ENCODE measurements at places on chromosomes 7 and 10.

GRCh38 chr7:80640846-80641245 is 2.4 kb downstream of the CD36 start:
- DNase-seq: no peak

DNA sequence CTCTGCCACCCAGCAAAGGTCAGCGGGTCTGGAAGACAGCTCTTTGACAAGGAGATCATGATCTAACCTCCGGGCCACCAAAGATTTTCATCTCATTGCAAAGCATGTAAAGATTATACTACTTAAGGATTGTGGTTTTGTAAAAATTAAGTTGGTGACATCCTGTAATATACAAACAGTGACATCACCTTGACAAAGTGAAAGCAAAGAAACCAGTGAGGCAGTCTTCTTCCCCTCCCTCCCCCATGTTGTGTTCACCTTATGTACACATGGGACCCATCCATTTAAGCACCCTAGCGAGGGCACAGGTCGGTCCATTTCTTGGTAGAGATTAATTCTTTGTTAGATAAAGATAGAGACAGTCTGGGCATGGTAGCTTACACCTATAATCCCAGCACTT is 3.9 kb downstream of the MDH2 start:
- DNase-seq: no peak

- DNase-seq: no peak
Observed at GRCh38 chr10:48604039-48604990, 558 bp downstream of the ARHGAP22 start.

DNA sequence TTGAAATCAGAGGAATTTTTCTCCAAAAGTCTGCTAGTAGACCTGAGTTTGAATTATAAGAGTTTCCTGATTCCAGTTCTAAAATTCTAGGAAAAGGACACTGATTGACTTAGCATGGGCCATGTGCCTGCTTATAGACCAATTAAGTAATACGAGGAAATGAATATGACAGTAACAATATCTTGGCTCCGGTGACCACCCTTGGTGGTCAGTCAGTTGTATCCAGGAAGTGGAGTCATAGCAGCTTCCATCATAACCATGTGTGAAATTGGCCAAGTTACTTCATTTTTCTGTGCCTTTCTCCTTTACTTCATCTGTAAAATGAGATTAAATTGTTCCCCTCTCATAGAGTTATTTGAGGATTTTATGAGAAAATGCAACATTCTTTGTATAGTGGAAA is 66.9 kb downstream of the MTPAP start:
- DNase-seq: peak; percentile 40

- DNase-seq: no peak
Observed at GRCh38 chr10:58570307-58570723, 57.6 kb downstream of the BICC1 start.

DNA sequence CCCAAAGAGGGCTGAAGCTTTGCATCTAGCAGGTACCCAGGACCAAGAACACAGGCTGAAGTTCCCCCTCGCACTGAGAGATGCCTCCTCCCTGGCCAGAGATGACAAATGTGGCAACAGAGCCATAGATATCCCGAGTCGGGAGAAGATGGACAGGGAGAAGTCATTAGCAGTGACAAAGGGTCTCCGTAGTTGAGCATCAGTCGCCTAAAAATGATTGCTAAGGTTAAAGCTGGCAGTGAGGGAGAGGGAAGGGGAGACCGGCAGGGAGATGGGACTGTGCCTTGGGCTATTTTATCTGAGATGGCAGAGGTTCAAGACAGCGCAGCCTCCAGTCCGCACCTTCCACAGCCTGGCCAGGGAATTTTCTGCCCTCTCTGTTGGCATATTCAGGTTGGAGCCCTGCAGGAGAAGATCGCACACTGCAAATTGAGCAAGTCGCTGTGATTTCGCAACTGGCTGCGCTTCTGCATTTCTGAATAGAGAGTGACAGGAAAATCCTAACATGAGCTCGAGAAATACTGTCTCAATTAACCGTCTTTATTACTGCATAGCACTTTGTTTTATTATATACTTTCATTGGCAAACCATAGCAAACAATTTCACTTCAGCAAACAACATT is 238.9 kb upstream of the GPR26 start:
- DNase-seq: no peak

GRCh38 chr10:19606968-19607367 is 209.3 kb upstream of the PLXDC2 start:
- DNase-seq: no peak

- no peak for DNase-seq
Observed at GRCh38 chr7:130897515-130898419, 163.8 kb upstream of the KLF14 start.

DNA sequence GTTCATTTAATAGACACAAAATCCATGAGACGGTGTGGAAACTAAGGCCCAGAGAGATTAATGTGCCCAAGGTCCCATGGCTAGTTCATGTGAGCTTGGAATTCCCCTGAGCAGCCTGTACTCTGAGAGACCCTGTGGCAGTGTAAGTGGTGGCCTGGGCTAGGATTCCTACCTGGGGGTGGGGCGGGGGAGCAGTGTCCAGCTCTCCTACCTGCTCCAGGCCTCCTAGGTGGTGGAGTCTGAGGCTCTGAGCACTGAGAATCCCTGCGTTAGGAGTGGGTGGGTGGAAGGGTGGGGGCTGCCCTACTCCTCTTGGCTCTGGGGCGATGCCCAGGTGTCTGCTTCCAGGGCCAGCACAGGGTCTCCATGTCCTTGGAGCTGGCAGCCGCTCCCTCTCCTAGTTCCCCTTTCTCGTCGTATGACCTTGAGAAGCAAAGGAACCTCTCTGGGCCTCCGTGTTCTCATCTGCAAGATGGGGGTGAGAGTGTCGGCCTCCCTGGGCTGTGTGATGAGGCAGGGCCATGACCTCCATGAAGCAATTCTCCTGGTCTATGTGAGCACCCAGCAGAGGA is 2.5 kb downstream of the SNCG start:
- no peak for DNase-seq

- DNase-seq: peak; percentile 74
Observed at GRCh38 chr7:21941611-21942141, 4.0 kb downstream of the CDCA7L start.

- DNase-seq: peak; percentile 40
Observed at GRCh38 chr10:112374724-112375541, 1.0 kb downstream of the ACSL5 start.

DNA sequence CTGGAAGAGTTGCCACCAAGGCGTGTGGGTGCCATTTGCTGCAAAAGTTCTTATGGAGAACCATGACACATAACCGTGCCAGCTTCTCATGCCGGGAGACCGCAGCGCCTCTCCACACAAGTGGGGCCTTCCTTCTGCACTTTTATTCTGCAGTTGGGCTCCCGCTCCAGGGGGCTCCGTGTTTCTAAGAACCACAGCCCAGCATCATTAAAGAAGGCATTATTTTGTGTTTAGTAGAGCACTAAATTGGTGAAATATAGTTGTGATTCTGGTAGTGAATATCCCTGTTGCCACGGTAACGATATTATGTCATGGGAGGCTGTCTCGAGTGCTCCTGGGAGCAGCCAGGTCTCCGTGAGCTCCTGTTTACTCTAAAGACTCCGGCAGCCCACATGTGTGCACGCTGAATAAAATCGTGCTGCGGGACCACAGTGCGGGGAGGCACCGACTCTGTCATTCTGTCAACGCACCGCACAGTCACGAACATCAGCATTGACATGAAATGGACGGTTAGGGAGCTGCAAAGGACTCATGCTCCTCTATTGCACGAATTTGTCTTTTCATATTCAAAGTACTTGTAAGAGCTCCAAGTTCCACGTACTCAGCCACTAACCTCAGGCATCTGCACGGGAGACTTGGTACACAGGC is 68.8 kb upstream of the PITRM1 start:
- DNase-seq: no peak

- DNase-seq: no peak
Observed at GRCh38 chr10:17689137-17689536, 45.2 kb downstream of the STAM start.

DNA sequence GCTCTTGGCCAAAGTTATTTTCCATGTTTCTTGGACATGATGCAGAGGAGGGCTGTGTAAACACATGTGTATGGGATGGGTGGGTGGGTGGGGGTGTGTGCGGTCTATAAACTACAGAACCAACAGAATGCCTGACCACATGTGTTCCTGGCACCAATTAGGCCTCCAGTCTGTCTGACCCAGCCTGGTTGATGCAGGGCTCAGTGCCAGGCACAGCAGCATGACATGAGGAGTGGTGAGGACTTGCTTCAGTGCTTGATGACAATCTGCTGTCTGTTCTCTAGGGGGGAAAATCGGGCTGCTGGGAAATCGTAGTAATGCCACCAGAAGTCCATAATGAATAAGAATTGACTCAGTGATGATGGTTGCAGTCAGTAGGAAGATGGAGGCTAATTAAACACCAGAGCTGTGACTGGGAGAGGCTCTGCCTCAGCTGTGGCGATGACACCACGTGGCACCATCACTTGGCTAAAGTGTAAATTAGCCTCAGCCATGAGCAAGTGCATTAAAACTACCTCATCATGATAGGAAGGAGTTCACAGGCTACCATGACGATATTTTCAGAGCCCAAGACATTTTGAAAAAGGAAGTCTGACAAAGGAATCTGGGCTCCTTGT is 260.1 kb upstream of the PODXL start:
- DNase-seq: no peak

DNA sequence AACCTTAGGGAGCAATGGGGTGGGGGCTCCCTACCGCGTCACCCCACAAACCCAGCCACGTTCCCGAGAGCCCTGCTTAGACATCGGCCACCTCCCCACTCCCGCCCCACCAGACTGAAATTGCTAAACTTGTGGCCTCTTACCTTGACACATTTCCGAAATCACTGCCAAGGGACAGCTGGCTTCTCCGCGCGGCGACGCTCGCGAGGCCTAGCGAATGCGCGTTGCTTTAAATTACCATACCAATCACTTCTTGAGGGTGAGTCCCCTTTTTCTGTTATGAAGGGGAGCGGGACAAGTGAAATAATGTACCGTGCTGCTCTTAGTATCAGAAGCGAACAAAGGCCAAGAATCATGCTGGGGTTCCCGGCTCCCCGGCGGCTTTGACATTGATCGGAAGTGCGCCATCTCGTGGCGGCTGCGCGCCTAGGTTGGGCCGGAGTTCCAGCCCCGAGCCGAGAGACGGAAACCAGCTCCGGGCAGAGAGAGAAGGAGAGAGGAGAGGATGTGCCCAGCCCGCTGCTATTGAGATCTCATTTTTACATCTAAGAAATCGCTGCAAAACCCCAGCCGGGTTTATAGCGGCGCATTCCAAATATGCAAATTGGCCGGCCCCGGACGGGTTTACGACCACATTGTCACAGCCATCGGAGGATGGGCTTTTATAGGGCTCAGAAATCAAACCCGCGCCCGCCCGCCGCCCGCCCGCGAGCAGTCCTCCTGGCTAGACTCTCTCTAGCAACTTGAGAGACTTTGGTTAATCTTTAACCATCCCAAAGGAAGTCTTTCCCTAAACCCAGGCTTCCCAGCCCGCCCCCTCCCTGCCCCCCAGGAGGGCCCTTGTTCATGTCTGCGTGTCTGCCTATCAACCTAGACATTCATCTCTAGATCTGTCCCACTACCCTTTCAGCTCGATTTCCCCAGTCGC is 5.3 kb downstream of the HOXA11 start:
- no peak for DNase-seq

DNA sequence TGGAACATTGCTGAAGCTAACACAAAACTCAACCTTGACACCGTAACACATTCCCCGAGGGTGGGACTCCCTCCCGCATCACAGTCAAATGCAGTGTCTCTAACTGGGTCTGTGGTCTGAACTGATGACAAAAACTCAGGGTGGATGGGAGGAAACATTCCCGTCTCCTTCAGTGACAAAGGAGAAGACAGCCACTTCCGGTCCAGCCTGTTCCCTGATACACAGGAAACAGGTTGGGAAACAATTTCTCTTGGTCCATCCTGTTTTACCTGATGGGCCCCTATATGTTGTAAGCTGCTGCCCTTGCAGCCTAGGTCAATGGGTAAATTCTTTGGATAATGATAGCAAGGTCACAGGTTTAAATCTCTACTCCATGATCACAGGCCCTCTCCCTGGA is 20.4 kb downstream of the SLC13A4 start:
- no peak for DNase-seq

- no peak for DNase-seq
Observed at GRCh38 chr7:76316984-76317781, 14.7 kb downstream of the HSPB1 start.

DNA sequence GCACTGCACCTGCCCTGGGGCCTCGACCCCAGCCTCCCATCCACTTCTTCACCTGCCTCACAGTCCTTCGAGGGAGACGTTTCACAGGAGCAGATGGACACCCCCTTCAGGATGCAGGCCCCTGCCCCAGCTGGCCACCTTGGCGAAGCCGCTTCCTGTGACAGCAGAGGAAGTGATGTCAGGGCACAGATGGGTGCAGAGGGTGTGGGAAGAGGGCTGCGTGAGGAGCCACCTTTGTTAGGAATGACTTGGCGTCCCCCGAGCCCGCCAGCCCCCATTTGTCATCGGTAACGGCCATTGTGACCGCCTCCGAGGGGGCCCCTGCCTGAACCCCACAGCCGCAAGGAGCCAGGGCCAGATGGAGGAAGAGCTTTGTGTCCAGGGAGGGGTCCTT is 47.4 kb upstream of the SLC29A3 start:
- DNase-seq: no peak

- DNase-seq: no peak
Observed at GRCh38 chr10:75658915-75659314, 227.5 kb downstream of the LRMDA start.

DNA sequence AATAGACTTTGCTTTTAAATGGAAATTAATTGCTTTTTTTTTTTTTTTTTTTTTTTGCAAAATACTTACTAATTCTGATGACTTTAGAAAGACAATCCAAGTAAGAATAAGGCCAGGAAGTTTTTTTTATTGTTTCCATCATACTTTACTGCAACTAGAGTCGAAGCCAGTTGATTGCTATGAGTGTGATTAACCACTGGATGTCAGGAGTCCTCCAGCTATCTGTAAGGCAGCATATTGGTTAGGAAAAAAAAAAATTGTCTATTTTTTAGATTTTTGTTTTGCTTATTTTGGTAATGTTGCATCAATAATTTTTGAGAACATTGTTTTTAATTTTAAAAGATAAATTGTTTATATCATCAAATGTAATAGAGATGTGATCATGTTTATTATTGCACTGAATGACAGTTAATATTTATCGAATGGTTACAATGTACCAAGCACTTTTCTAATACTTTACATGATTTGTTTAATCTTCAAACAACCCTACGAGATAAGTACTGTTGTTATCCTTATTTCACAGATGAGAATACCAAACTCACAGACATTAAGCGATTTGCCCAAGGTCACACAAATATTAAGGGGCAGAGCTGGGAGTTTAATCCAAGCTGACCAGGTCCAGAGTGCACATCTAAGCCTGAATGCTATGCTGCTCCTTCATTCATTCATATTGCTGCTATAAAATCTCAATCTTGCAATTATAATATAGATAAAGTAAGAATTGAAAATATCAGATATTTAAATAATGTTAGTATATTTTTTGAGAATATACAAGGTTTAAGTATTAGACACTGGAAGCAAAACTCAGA is 19.9 kb upstream of the LMOD2 start:
- no peak for DNase-seq
